Tibial nerve (tissue), 4 donors: ENCODE measurements at places on chromosomes 13 and 19. TPM values are rescaled to one million over a fixed set of nuclear protein-coding genes. Genes with fewer than 3 reads are reported as not detected.

DNA sequence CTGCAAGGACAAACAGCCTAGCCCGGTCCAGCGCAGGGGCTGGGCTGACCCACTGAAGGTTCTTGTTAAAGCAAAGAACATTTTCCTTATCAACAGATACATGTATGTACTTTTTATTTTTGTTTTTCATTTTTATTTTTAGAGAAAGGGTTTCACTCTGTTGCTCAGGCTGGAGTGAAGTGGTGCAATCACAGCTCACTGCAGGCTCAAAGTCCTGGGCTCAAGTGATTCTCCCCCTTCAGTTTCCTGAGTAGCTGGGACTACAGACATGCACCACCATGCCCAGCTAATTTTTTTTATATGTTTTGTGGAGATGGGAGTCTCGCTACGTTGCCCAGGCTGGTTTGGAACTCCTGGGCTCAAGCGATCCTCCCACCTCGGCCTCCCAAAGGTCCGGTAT is 47.9 kb downstream of the CEBPG start:
- no peak overlapping the region for H3K4me3 ChIP-seq
- H3K27me3 ChIP-seq, result no peaks in the 10 kb centered on the region
- no peak for DNase-seq

Gene SLC25A15
- total RNA-seq, result 8.4 TPM

DNA sequence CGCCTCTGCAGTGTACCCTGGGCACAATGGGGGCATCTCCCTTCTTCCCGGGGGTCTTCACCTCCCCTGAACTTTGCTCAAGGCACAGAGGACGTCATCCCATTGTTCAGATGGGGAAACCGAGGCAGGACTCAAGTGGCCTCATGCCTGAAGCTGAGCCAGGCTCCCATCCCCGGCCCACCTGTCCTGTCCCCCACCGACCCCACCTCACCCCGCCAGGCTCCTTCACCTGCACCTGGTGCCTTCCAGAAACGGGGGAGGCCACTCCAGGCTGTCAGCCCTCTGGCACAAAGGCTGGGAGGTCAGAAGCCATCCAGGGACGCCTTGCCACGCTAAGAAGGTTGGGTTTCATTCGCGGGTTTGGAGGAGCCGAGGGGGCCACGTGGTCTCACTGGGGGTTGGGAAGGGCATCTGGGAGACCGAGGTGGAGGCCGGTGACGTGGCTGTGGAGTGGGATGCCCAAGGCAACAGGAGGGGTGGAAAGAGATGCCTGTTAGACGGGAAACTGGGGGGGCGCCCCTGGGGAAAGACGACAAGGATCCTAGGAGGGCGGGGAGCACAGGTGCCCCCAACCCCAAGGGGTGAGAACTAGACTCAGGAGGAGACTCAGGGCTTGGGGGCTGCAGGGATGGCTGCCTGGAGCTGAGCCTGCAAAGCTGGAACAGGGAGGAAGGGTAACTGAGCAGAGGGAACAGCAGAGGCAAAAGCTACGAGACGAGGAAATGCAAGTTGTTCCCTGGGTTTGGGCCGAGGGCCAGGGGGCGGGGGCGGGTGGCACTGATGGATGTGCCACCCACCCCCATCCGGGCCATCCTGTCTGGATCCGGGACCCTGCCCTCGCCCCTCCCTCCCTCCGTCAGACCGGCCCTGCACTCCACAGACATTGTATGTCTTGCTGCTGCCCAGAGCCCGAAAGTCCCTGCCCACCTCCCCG is 6.0 kb upstream of the TCF3 start:
- H3K27me3 ChIP-seq, result no peaks in the 10 kb centered on the region
- no peak overlapping the region for H3K4me3 ChIP-seq
- H3K27ac ChIP-seq, result no peak overlapping the region
- no peaks in the 10 kb centered on the region for H3K4me1 ChIP-seq
- DNase-seq, result no peak

Gene ZNF845
- 11.1 TPM for total RNA-seq

DNA sequence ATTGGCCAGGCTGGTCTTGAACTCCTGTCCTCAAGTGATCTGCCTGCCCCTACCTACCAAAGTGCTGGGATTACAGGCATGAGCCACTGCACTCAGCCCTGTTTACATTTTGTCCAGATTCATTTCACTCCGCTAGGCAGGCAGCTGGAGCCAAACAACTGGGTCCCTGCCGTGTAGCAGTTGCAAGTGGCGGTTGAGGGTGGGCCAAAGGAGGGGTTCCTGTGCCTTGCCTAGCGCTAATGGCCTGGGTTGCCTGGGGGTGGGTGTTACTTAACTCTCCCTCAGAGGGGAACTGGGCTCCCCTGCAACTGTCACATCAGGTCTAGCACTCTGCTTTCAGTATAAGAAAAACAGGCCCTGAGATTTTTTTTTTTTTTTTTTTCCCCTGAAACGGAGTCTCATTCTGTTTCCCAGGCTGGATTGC is 7.4 kb downstream of the ACP5 start:
- H3K4me3 ChIP-seq, result no peak overlapping the region
- no peaks in the 10 kb centered on the region for H3K36me3 ChIP-seq
- DNase-seq, result no peak
- H3K4me1 ChIP-seq, result no peaks in the 10 kb centered on the region

- H3K27me3 ChIP-seq, result no peaks in the 10 kb centered on the region
- DNase-seq, result no peak
- H3K27ac ChIP-seq, result peak overlapping the region; percentile 51
- H3K4me3 ChIP-seq, result no peak overlapping the region
Measured at GRCh38 chr13:50149932-50150331, 134.7 kb downstream of the KCNRG start.

Gene ADGRE3
- total RNA-seq, result not detected

- no peaks in the 10 kb centered on the region for H3K36me3 ChIP-seq
- no peaks in the 10 kb centered on the region for H3K27me3 ChIP-seq
- no peak overlapping the region for H3K4me3 ChIP-seq
- no peaks in the 10 kb centered on the region for H3K4me1 ChIP-seq
- peak overlapping the region; percentile 97 for H3K27ac ChIP-seq
Measured at GRCh38 chr13:33280923-33281322, 4.6 kb downstream of the STARD13 start.

Gene AKAP11
- total RNA-seq, result 39.4 TPM

Gene CACNG7
- total RNA-seq, result not detected

Gene CLEC17A
- total RNA-seq, result not detected
